ENCODE measurements at places on chromosomes 11 and 22.

GRCh38 chr11:1181853-1182535 is 24.2 kb downstream of the MUC5AC start:
- no peak for DNase-seq

GRCh38 chr11:68812526-68812925 is 29.2 kb downstream of the CPT1A start:
- DNase-seq, result no peak

- DNase-seq, result peak; percentile 71
Observed at GRCh38 chr22:22463855-22464540, 44.5 kb downstream of the ZNF280B start.

DNA sequence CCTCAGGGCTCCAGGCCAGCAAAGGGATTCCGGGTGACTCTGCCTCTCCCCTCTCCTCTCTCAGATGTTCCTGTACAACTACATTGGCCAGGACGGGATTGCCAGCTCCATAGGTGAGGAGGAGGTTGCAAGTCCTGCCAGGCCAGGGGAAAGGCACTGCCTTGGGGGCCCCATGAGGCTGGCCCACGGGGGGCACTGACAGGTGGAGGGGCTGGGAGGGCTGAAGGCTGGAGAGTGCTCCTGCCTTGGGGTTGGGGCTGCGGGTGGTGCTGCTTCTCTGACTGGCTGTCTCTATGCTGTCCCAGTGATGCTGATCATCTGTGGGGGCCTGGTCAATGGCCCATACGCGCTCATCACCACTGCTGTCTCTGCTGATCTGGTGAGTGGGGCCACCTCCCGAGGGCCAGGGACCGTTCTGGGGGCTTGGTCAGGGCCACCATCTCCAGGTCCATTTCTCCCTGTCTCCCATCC is 21.7 kb downstream of the SLC37A2 start:
- no peak for DNase-seq

- no peak for DNase-seq
Observed at GRCh38 chr11:82786836-82787235, 53.2 kb upstream of the FAM181B start.

DNA sequence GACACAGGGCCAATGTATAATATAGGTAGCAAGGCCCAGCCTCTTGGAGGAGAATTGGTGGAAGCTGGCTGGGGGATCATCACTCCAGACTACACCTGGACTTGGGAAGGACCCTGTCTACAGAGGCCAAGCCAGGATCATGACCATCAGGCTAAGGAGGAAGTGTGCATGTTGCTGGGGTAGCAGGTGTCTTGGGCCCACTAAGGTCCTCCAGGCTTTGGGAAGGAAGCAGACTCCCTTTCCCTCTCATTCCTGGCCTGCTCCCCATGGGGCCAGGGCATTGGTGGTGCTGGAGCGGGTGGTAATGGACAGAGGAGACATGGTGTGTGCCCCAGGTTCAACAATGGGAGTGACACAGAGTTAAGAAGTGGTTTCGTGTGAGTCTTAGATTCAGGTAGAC is 16.0 kb upstream of the TUB start:
- no peak for DNase-seq

DNA sequence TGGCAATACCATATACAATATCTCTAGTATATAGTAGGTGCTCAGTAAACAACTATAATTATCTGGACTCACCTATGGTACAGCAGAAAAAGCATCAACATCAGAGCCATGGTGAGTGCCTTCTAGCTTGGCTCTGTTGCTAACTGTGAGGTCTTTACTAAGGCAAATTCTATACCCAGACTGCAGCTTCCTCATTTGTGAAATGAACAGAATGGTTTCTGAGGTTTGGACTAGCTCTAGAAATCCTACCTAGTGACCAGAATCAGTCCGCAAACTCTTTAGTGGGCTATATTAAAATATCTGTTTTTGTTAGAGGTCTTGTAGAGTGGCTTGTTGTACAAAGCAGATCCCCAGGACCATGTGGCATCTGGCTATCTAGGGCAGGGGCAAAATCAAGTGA is 3.7 kb downstream of the MS4A1 start:
- no peak for DNase-seq

- no peak for DNase-seq
Observed at GRCh38 chr11:110891411-110891810, 179.2 kb upstream of the ARHGAP20 start.

GRCh38 chr22:20177217-20177911 is 26.5 kb upstream of the CCDC188 start:
- no peak for DNase-seq

- DNase-seq, result no peak
Observed at GRCh38 chr11:84833488-84834088, 793.6 kb downstream of the DLG2 start.

DNA sequence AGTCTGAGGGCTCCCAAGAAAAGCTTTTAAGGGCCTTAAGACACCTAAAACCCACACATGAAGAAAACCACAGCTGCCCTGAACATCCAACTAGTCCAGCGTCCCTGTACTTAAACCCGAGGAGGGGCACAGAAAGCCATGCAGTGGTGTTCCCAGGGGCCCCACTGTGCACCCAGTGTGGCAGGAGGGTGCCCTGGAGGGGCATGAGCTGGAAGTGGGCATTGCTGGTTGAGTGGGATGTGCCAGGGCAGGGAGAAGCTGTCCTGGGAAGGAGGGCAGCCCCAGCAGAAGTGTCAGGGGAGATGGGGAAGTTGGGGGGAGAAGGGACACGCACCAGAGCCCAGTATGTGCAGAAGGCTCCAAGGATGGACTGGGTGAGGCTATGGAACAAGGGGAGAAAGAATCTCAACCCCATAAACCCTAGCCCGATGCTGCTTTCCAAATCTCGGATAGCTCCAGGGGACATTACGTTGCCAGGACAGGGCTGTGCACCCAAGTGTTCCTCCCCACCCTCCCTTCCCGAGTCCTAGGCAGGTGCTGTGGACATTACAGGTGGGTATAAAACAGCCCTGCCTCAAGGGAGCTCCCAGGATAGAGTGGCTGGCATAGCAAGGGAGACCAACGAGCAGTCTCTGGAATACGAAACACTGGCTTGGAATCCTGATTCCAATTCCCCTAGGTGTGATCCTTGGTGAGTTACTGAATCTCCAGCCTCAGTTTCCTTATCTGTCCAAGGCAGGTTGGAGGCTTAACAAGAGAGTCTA is 44.2 kb downstream of the SHANK2 start:
- no peak for DNase-seq

- DNase-seq, result peak; percentile 73
Observed at GRCh38 chr11:65637794-65638419, at the start of gene SIPA1. Gene SIPA1 (plus strand): TSS chr11:65638101. CDS start chr11:65640922, 2,821 bp downstream.

GRCh38 chr11:17434108-17434507 is 42.5 kb downstream of the ABCC8 start:
- no peak for DNase-seq

GRCh38 chr11:2101171-2101675 is 38.0 kb downstream of the IGF2 start:
- DNase-seq, result no peak
